Stimulated activated CD8-positive, alpha-beta memory T cell treated with anti-CD3 and anti-CD28 coated beads, Interleukin-15, amount 100 ng/mL, for 4 hours (primary cell): ENCODE measurements at places on chromosomes 4 and X.

GRCh38 chrX:103791228-103791627, 14.6 kb downstream of the PLP1 start:
- no peak for DNase-seq

- no peak for DNase-seq
Observed at GRCh38 chr4:123505095-123506010, 108.8 kb downstream of the SPRY1 start.

DNA sequence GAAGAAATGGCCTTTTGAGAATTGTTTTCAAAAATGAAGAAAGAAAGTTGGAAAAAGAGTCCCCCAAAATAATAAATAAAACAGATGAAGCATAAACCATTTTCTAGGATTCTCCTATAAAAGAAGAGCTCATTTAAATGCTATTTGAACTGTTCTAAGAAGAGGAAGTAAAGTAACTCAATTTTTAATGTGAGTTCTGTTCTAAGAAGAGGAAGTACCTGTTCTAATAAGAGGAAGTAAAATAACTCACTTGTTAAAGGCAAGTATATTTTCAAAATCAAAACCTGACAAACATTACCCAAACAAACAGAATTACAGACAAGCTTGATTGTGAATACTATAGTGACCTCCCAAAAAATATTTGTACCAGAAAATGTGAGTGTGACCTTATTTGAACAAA, 1326.3 kb downstream of the C4orf33 start:
- DNase-seq: no peak

DNA sequence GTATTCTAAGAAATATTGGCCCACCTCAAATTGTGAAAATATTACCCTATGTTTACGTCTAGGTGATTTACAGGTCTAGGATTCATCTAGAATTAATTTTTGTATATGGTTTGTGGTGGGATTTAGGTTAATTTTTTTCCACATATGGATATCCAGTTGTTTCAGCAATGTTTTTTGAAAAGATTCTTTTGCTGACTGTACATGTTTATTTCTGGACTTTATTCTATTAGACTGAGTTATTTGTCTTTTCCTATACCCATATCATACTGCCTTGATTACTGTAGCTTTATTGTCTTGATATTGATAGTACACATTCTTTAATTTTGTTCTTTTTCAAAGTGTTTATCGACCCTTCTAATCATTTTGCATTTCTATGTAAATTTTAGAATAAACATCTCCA, 83.5 kb downstream of the PRKG2 start:
- no peak for DNase-seq

DNA sequence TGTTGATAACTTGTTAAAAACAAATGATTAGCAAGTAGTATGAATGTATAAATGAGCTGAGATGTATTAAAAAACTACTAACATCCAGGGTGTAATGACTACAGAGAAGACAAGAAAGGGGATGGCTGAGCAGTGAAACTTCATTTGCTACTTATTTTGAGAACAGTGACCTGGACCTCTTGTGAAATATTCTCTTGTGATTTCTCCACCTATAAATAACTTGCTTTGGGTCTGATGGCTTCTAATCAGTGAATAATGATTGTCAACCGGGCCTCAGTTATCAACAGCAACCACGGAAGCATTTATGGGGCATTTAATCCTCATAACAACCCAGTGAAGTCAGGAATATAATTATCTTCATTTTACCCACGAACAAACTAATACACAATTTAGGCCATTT, 154.2 kb upstream of the HAND2 start:
- no peak for DNase-seq

GRCh38 chrX:646796-647195, 16.2 kb downstream of the SHOX start:
- no peak for DNase-seq

DNA sequence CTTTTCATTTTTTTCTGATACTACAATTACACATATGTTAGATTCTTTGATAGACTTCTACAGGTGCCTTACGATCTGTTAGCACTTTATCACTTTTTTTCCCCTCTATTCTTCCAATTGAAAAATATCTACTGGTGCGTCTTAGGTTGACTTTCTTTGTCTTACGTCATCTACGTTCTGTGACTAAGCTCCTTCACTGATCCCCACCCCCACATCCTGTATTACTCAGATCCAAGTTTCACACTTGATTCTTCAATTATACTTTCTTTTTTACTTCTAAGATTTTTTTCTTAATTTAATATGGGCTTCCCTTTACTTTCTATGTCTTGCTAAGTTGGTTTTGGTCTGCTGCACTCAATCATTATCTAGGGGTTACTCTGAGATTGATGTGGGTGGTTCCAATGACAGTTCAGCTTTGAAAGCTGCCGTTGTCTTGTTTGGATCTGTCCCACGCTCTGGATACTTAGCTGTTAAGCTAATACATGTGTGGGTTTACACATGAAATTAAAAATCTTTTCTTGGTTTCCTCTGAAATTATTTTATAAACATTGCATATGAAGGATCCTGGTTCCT, 1321.1 kb downstream of the RAPGEF2 start:
- no peak for DNase-seq

GRCh38 chr4:120801137-120801758, 121.3 kb downstream of the PRDM5 start:
- DNase-seq: no peak

GRCh38 chr4:82213485-82214417, 160.0 kb downstream of the HNRNPD start:
- DNase-seq: no peak

- DNase-seq: no peak
Observed at GRCh38 chr4:95048296-95048695, 290.5 kb downstream of the BMPR1B start.

DNA sequence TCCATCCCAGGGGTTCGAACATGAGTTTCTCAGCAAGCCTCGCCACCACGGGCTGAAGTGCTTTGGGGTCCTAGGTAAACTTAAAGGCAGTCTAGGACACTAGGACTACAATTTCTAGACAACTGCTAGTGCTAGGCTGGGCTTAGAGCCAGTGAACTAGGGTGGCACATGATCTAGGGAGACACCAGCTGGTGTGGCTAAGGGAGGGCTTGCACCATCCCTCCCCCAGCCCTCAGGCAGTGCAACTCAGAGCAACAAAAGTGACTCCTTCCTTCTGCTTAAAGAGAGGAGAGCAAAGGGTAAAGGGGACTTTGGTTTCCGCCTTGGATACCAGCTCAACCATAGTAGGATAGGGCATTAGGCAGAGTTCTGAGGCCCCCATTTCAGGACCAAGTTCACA, 162.5 kb upstream of the AFF2 start:
- DNase-seq: no peak

DNA sequence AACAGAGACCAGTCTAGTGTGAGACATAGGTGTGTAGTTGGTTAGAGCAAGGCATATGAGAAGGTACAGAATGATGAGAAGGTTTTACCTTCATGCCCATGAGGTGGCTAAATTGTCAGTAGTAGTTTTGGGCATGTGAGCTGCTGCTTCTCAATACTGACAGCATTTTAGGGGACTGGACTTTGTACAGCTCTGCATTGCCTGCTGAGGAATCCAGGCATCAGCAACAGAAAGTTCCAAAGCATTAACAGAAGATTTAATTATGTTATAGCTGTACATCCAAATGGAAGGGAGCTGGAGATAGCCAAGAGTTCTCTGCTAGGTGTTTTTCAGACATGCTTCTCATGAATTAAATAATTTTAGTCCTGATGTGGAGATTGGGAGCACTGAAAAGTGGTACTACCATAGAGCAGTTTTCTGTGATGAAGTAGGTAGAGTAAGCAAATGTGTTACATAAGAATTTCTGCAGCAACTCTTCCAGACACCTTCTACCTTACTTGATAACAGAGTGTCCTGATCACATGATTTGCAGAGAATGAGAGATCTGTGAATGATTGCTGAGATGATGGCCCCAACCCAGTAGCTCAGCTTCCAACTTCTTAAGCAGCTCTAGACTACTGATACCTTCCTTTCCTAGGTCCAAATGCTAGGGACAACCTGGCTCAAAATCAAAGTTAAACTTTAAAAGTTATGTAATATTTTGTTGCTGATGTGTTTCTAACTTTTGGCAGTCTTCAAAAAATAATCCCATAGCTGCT, 30.4 kb downstream of the FNIP2 start:
- no peak for DNase-seq

DNA sequence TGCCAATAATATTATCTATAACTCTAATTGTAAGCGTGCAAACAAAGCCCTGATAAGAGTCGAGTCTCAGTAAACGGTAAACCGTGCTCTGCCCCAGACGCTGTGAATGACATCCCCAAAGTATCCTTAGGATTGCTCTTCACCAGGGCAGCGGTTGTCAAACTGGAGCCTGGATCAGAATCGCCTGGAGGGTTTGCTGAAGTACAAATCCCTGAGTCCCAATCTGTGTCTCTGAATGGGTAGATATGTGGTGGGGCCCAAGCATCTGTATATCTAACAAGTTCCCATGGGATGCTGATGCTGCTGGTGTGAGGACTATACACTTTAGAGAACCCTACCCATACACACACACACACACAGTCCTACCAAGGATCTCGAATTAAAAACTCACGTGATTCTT, 813 bp upstream of the APBB2 start:
- no peak for DNase-seq

GRCh38 chr4:142909908-142910307, 63.8 kb upstream of the INPP4B start:
- no peak for DNase-seq

GRCh38 chr4:21652508-21653231, 295.9 kb downstream of the KCNIP4 start:
- DNase-seq: no peak

GRCh38 chrX:137425986-137426385, 139.9 kb upstream of the ZIC3 start:
- no peak for DNase-seq

DNA sequence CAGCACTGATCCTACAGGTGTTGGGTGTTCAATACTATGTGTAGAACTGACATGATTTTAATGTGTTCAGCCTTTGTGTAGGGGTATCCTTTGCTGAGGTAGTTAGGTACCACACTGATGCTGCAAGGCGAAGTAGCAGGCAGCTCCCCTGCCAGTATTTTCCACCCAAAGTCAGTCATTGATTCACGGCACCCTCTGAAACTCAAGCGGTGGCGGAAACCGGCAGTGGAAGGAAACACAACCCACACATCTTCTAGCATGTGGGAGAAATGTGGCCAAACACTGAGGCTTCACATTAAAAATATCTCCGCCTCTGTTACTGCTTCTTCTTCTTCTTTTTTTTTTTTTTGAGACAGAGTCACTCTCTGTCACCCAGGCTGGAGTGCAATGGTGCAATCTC, 126.3 kb downstream of the AASDH start:
- peak; percentile 19 for DNase-seq

DNA sequence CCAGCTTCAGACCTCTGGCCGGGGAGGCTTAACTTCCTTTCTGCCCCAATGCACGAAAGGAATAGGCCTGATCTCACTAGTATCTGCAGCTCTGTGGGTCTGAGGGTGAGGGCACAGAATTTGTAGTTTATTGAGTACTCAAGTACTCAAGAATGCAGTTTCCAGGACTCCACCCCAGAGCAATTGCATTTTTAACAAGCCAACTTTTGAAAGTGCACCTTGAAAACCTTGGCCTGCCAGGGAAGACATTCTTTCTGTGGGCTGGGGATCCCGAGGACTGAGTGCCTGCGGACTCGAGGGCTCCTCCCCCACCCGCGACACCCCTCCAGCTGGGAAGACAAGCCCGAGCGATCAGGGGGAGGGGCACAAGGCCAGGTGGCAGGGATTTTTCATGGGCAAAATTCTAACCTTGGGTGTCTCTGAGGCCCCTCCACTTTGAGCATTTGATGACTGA, 22.4 kb downstream of the RS1 start:
- DNase-seq: no peak

GRCh38 chrX:103879339-103879738, 47.3 kb upstream of the RAB9B start:
- no peak for DNase-seq
